ENCODE measurements at places on chromosomes 1 and 21. TPM values are rescaled to one million over a fixed set of nuclear protein-coding genes. Genes with fewer than 3 reads are reported as not detected.

DNA sequence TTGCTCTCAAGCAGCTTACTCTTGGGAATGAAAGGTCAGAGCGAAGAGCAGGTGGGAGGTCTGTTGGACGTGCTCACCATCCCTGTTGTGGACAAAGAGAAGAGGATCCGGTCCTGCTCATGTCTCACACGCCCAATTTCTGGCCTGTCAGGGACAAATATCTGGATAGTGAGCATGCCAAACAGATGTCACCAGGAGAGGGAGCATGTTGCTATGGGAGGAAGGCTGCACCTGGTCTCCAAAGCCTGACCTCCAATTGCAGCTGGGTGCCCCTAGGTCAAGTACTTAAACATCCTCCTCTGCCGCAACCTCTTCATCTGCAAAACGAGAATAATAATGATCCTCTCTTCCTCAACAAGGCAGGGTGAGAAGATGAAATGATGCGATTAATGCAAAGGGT, 53.4 kb downstream of the DMRTA2 start:
- DNase-seq = no peak

DNA sequence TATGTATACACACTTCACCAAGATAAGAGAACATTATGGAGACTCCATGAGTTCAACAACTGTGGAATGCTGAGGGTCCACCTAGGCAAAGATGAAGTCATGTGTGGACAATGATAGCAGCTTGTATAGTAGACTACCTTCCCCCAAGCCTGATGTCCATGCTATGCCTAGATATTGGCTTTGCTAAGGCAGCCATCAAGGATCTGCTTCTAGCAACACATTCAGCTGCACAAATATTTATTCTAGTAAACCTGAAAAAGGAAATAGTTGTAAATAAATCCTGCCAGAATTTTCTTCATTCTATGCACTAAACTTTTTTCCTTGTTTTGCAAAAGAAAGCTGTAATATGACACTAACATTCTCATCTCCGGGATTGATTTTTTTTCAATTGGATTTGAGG, 7.0 kb upstream of the LPAR3 start:
- DNase-seq = no peak

IGSF3 gene
- polyA plus RNA-seq = 26.0 TPM

DNA sequence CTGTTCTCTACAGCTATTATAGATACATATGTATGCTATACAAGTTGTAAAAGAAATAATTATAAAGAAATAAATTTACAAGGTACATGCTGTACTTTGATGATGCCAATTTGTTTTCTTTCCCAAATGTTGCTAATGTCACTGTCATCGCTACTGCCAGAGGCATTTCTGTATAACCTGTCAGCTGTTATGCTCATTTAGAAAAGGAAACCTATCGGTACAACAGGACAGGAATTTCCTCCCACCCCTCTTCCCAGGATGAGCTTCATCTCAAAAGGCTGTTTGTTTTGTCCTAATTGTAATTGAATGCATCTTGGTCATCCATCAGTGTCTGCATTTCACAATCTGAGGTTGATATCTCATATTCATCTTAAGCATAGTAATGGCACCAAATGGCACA, 975.7 kb downstream of the TTLL7 start:
- DNase-seq = no peak

S100A8 gene
- 4.4 TPM for polyA plus RNA-seq

DNA sequence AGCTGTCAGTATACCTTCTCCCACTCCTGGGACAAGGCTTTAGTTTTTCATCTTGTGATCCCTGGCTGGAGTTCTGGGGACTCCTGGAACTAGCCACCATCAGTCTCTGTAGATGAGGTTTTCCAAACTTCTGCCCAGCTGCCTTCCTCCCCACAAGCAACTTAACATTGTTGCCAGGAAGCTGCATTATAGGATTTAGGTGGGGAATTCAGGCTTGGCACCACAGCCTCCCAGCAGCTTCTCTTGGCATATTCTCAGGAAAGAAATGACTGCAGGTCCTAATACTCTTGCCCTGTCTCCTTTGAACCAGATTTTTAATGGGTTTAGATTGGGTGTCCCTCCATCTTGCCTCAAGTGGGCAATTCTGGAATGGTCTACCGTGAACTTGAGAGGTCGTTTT, 18.6 kb upstream of the KCNQ4 start:
- no peak for DNase-seq

GRCh38 chr1:14949270-14949835, 204.2 kb upstream of the TMEM51 start:
- DNase-seq = no peak

DNA sequence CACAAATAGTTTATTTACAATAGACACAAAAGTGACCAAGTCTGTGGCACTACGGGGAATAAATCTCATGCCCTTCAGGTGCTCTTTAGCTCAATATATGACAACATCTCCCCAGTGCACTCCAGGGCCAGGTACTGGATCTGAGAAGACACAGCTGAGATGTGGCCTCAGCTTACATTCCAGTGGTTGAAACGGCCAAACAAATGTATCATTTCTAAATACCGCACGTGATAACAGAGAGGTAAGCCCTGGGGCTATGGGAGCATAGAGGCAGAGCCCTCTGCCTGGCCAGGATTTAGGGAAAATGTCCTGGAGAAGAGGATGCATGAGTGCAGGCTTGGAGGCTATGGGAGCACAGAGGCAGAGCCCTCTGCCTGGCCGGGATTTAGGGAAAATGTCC, 630.5 kb downstream of the SMYD3 start:
- DNase-seq = no peak

GRCh38 chr1:27220096-27220495, 14.3 kb upstream of the WDTC1 start:
- DNase-seq = no peak
